NCI-H1436 (cell line): ENCODE measurements at places on chromosomes 11 and 22.
A peak's percentile ranks its signal among the peaks of the same experiment; 100 is the strongest.

DNA sequence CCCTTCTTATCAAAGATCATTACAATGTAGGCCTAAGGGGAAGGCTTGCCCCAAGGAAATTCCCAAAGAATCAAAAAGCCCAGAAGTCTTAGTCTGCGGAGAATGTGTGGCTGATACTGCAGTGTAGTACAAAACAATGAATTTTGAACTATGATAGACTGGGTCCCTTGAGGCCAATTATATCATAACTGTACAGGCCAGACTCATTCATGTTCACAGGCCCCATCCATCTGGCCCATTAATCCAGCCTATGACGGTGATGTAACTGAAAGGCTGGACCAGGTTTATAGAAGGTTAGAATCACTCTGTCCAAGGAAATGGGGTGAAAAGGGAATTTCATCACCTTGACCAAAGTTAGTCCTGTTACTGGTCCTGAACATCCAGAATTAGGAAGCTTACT lies 35.2 kb downstream of the IGLL1 start:
- no peak for DNase-seq

DNA sequence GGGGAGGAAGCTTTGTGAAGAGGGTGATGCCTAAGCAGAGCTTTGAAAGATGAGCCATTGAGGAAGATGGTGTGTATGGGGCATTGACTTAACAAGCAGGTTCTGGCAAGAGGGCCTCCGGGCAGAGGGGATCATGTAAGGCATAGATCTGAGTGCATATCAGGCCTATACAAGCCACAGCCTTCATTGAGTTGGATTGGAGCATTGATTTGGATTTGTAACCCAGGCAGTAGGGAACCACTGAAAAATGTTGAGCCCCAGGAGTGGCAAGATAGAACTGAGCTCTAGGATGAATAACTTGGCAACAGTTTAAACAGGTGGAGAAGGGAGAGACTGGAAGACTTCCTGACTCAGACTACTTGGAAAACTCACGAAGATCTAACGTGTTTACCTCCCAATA lies 21.4 kb downstream of the PANX1 start:
- no peak for DNase-seq

DNA sequence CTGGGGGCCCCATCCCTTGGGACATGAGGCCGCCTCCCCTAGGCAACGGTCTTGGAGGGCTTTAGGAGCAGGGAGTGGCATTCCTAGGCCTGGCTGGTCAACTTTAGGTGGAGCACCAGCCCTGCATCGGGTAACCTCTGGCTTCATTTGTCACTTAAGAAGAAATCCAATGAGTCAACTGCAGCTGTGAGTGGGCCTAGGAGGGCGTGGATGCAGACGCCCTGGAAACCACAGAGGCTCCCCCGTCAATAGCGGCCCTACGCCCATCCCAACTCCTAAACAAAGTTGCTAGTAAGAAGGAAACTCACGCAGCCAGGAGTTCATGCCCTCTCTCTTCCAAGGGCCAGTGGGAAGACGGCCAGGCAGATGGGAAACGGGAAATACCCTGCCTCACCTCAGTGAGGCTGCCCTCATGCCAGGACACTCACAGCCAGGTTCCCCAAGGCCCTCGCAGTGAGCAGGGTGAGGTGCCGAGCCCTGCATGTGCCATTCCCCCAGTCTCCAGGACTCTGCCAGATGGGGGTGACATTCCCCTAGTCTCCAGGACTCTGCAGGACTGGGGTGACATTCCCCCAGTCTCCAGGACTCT lies 20.8 kb downstream of the BID start:
- DNase-seq: no peak

GRCh38 chr11:15780837-15781236 lies 575.5 kb downstream of the SOX6 start:
- DNase-seq: no peak

DNA sequence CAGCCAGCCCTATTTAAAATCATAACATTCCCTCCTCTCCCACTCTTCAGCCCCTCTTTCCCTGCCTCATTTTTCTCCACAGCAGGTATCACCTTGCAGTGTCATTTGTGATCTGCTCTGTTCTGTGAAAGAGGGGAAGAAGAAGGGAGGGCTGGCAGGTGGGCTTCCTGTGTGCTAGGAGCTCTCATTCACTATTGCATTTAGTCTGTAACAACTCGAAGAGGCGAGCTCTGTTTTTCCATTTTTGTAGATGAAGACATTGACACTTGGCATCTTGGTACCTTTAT lies 52.1 kb upstream of the CRYBB3 start:
- no peak for DNase-seq

GRCh38 chr22:22408731-22409696 lies 99.5 kb downstream of the ZNF280B start:
- peak; percentile 10 for DNase-seq

DNA sequence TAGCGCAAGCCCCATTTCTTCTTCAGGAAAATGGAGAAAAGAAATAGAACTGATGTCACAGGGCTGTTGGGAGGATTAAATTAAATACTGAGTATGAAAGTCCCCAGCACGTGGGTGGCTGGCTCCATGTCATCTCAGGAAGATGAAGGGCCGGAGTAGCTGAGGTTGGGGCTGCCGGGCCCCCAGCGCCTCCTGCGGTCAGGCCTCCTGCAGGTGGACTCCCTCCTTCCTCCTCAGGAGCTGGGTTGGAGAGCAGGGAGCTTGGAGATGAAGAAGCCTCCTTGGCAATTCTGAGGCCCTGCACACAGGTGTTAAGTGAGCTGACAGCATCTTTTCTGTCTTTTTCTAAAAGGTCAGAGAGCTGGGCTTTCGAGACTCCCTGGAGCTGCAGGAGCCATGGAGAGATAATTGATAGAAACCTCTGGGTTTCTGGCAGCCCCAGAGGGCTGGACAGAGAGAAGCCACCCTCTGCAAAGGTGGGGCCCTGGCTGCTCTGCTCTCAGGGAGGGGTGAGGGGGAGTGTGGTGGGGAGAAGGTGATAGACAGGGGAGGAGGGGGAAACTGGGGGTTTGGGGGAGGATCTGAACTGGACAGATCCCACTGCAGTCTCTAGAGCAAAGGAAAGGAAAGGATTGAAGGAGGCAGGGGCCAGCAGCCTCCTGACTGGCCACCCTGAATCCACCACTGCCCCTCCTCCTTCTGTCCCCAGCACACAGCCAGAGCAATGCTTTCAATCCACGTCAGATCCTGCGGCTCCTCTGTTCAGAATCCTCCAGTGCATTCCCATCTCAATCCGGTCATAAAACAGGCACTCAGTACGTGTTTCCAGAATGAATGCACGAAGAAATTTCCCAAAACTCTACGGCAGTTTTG lies 210.8 kb downstream of the CEP164 start:
- no peak for DNase-seq

- DNase-seq: no peak
Measured at GRCh38 chr11:2860636-2861035, 24.9 kb downstream of the CDKN1C start.

DNA sequence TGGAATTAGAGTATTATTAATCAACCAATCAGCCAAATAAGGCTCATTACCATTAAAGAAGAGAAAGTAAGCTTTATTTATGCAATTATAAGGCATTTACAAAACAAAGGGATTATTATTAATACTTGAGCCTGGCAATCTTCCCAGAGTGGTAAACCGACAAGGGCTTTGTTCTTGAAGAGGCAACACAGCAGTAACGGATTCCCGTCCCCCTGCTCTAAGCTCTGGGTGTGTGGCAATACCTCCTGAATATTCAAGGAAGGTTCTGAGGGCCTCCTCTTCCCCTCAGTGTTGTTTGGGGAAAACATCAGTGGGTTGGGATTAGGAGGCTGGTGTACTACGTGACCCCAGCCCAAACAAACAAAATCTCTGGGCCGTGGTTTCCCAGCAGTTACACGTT lies 176.5 kb downstream of the TENM4 start:
- DNase-seq: no peak

GRCh38 chr11:68313574-68314202 lies 1.3 kb downstream of the LRP5 start:
- no peak for DNase-seq

- no peak for DNase-seq
Measured at GRCh38 chr11:110298301-110298765, 1.9 kb upstream of the RDX start.

DNA sequence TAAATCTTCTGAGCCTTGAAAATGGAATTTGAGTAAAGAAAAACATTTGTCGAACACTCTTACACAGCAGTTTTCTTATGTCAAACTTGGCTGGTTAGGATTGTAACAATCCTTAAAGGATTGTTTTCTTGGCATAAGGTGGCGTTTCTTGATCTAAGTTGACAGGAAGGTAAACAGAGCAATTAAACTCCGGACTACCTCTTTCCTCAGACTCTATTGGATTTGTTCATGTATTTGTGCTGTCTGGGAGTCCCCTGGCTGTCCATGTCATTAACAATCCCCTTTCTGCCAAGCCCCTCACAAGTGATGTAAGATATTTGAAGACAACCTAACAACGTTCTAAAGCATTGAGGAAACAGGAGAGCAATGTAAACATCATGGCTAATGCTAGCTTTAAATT lies 222.5 kb upstream of the SNX19 start:
- no peak for DNase-seq

DNA sequence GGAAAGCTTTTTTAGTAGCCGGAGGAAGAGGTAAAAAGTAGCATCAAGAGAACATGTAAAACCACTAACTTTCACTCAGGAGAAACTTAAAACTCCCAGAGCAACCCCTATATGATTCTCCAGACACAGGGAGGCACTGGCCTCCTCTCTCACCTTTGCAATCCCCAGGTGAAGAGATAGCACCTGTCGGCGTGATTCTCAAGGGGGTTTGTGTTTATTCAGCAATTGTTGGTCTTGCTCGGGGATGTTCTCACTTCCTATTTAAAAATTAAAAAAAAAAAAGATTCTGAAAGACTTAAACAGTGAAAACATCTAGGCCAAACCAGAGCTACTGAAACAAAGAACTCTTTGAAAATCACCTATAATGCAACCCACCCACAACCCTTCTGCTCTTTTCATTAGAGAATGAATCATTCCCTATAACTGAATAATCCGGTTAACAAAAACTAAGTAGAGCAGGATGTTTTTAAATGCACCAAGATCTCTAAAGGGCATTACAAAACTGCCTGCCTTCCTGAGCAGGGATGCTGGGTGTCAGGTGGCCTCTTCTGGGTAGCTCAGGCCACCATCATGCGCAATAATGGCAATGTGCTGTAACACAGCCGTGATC lies 24.9 kb downstream of the DHCR7 start:
- peak; percentile 3 for DNase-seq

DNA sequence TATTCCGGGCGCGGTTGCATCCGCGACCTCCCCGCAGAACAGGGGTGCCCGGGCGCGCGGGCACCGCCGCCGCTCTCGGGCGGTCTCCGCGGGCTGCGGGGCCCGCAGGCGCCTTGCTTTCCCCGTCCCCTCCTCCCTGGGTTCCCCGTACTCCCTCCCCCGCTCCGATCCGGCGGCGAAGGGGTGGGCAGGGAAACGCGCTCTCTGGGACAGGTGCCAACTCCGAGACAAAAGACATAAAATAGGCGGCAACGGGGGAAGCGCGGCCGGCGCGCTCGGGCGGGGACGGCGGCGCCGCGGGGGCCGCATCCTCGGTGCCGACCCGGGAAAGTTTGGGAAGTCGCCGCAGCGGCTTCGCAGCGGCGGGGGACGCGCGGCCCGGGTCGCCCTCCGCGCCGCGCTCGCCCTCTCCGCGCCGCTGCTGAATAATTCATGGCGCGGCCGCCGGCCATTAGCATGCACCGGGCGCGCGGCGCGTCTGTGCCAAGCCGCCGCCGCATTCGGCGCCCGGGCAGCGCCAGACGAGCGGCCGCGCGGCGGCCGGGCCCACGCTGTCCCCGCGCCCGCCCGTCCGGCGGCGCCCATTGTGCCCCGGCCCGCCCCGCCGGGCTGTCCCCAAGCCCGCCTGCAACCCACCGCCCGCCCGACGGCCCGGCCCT lies 78.7 kb upstream of the PPARA start:
- DNase-seq: peak; percentile 92

DNA sequence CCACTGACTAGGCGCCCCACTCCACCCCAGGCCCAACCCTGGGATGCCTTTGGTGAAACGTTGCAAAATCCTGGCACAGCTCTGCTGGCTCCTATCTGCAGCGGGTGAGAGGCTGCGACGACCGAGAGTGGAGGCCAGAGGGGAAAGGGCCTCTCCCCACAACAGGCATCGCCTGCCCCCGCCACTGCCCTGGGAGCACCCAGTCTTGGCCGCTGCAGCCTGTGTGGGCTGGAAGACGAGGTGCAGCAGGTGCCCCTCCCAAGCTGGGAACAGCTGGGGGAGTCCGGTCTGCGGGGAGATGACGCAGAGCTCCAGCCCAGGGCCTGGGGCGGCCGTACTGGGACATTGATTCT lies 4.2 kb upstream of the PIM3 start:
- DNase-seq: no peak

- DNase-seq: no peak
Measured at GRCh38 chr11:131393691-131394090, 23.3 kb downstream of the NTM start.

GRCh38 chr11:94217705-94218104 lies 86.7 kb upstream of the IZUMO1R start:
- DNase-seq: no peak

DNA sequence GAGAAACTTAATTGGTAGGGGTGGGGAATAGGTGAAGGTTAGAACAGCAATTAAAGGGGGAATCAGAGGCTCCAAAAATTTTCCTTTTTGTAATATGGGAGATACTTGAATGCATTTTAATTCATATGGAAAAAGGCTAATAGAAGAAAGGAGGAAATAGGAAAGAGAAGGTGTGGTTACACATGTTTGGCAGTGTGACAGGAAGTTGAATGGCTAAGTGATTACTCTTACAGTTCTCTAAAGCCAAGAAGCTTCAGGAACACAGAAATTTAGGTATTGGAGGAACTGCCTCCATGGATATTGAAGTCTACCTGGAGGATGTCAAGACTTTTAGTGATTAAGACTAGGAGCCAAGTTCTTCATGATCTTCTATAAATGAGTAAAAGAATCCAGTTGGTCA lies 6.3 kb downstream of the NXPE2 start:
- DNase-seq: no peak

- peak; percentile 54 for DNase-seq
Measured at GRCh38 chr11:11731311-11732083, 109.7 kb upstream of the GALNT18 start.

DNA sequence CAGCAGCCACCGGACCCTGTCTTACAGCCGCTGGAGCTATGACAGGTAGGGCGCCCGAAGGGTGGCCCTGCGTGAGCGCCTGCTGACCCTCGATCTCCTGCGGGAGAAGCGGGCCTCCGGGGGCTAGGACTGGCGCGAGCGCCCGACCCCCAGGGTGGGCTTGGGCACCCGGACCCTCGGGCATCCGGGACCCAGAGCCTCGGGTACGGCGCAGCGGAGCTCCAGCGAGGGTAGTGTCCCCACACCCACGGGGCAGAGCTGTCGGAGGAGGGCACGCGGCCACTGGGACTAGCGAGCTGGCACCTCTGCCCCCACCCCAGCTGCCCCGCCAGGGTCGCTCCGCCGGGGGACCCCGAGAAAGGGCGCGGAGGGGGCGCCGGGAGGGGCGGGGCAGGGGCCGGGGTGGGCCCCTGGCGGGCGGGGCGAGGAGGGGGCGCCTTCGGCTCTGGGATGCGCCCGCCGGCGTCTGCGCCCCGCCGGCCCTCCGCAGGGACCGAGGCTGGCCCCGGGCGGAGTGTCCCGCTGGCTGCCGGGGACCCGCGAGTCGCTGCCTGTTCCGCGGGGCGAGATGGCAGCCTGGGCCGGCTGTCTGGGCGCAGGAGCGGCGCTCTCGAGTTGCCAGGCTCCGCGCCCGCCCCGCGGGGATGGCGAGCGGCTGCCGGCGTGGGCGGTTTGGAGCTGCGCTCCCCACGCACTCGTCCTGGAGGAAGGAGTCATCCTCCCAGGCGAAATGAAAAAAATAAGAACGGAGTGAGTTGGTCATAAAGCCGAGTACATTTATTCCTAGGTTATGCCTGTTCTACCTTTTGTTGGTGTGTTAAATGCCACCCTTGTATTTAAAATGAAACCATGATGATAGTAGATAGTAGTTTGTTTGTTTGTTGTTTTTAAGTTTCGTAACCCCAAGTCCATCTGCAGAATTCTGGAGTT lies 32.4 kb downstream of the EIF3F start:
- DNase-seq: no peak
